Peyer's patch (tissue), 4 donors: ENCODE measurements at places on chromosomes 3 and 15.

DNA sequence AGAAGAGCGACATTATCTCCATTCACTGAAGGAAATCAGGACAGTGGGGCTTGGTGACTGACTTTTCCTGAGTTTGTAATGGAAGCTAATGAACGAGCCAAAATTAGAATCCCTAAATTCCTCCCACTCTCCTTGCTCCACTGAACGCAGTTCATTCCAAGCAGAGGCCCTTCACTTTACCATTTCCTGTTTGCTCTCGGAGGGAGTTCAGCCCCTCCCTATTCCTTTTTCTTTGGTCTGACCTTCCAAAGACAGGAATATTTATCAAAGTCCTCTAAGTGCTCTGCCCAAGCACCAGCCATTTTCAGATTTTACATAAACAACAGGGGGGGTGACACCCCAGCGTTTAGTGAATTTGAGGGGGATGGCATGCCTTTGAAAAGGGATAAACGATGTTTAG lies 24.0 kb upstream of the PTPRG start:
- no peak for DNase-seq

DNA sequence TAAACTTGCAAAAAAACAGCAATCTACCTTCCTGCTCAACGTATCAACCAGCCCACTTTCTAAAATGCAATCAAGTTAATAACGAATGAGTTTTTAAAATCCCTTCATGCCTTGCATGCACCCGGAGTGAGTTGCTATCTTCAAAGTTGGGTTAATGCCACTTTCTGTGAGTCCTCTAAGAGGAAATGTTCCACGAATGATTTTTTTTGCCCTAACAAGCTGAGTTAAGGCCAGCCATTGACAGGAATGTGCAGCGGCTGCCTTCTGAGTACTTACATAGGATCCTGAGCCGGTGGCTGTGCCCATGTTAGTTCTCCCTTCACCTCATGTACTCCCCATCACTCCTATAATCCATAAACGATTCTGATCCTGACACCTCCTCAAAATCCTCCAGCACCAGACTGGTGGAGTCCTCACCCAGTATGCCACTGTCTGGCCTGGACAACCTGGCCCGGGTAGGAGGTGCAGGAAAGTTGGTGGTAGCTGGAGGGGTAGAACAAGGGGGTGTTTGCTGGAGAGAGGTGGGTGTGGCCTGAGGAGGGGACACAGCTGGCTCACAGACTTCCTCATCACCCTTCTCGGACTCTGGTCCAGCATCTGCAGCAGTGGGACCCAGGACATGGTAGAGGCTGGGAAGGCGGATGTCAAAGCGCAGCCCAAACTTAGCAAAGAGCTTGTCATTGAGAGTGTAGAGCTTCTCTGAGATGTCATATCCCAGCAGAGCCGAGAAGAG lies 12.4 kb downstream of the POPDC2 start:
- no peak for DNase-seq

GRCh38 chr3:171005648-171006047 lies 20.9 kb downstream of the SLC2A2 start:
- no peak for DNase-seq

DNA sequence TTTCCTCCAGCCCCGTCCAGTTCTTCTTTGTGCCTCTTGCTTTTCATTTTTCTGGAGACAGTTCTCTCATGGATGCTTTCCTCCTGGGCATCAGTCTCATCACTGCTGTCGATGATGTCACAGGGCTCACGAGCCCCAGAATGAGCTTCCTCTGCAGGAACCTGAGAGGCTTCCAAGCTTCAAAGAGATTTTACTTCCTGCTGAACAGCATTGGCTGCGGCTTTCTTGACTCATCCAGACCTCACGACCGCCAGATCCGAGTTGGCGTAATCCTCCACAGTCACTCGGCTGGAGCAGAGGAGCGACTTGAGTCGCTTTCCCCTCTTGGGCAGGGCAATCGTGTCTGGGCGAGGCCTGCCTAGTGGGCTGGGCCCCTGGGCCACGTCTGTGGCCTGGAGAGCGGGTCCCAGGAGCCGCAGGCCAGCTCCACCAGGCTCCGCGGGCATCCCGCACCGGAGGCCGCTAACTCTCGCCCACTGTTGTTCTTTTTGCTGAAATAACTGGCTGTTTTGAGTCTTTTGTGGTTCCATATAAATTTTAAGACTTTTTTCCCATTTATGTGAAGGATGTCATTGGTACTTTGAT lies 20.8 kb upstream of the FAN1 start:
- DNase-seq: no peak

GRCh38 chr15:46703020-46703861 lies 1014.1 kb upstream of the SEMA6D start:
- no peak for DNase-seq

DNA sequence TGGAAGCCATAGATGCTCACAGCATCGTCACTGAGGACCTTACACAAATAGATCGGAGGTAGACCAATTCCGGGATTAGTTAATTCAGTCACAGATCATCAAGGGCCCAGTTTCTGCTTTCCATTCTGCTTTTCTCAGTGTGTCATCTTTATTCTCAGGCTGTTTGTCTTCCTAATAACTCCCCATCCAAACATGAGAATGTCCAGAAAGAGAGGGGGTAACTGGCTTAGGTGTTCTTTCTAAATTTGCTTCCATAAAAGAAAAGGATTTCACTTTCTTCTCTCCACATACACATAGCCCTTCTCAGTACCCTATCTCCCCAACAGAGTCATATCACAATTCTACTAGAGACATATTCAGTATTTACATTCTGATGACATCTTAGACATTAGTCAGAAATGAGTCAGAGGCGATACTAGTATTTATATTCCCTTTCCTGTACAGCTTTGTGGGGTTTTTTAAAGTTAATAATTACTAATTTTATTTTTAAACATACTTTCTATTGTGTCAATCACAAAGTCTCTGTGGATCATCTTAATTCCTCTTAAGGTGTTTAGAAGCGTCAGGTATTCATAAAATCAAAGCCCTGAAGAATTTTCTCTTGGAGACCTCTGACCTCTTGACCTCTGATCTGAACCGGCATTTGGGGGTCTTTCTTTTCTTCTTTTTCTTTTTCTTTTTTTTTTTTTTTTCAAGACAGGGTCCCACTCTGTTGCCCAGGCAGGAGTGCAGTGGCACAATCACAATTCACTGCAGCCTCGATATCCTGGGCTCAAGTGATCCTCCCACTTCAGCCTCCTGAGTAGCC lies 24.3 kb upstream of the IL12A start:
- DNase-seq: no peak

- no peak for DNase-seq
Measured at GRCh38 chr3:155995525-155996370, 124.6 kb upstream of the KCNAB1 start.

DNA sequence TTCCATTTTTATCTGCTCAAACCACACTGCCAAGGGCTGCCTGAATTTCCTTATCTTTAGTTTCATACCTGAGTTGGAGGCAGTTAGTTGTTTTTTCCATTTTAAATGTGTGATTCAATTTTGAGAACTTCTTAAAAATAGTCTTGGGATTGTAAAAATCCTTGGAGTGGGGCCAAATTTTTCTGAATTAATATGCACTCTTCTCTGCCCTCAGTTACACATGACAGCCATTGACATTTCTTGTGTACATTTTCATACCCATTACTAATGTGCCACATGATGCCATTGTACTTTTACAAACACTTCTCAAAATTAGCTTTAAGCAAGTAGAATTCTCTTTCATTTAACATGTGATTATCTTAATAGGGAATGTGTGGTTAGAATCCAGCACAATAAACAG lies 141.7 kb downstream of the C3orf38 start:
- no peak for DNase-seq

DNA sequence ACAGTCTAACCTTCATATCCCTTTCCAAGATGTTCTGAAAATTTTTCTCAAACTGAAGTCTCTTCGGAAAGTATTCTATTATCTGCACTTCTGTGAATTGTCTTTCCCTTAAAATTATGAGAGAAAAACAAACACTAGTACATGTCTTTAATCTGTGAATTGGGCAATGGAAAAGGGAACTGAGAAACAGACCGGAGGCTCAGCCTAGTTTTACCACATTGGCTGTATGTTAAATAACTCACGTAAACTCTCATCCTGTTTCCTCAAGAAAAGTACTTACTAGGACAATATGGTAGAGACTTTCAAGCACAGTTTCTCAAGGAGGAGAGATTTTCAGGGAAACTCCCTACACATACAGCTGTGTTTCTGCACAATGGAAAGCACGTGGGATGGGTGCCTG lies 982.2 kb upstream of the SEMA6D start:
- DNase-seq: no peak
